ENCODE measurements at places on chromosomes 16 and 17.

- no peak for DNase-seq
These were observed 608.9 kb upstream of the SALL1 start for GRCh38 chr16:51759999-51760398.

GRCh38 chr16:17744921-17745572, 274.3 kb upstream of the XYLT1 start:
- DNase-seq = no peak

DNA sequence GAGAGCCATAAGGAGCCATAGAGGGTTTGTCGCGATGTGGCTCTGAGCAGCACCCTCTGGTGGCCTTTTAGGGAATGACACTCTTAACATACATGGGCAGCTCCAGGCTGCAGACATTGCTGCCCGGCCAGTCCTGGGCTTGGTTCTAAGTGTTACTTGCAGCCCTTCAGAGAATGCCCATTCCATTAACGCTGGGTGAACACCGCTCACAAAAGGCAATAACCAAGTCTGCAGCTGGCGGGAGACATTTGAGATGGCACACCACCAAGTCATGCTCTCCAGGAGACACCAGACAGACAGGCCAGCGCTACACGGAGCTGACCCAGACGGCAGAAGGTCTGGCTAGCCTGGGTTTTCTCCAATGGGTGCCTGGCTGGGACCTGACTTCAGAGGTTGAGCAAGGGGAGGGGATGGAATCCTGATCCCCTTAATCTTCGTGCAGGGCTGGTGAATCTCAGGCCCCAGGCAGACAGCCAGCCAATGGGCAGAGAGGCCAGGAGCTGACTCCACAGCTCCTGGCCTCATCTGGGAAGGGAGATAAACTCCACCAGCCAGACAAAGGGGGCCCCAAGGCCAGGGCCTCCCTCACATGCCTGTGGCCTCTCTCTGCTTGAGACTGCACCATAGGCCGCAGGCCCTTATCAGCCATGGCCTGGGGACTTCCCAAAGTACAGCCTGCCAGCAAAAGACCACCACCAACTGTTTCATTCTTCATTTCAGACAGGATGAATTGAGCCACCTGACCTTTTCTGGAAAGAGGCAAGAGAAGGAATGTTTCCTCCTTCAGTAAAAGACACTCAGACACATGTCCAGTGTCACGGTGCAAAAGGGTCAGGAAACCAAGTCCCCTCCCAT, 58.8 kb downstream of the ZDHHC7 start:
- DNase-seq = peak; percentile 67

- DNase-seq = peak; percentile 49
These were observed 31.4 kb upstream of the CDC42EP4 start for GRCh38 chr17:73343168-73343634.

- no peak for DNase-seq
These were observed 48.7 kb downstream of the WNT3 start for GRCh38 chr17:46769531-46770438.

DNA sequence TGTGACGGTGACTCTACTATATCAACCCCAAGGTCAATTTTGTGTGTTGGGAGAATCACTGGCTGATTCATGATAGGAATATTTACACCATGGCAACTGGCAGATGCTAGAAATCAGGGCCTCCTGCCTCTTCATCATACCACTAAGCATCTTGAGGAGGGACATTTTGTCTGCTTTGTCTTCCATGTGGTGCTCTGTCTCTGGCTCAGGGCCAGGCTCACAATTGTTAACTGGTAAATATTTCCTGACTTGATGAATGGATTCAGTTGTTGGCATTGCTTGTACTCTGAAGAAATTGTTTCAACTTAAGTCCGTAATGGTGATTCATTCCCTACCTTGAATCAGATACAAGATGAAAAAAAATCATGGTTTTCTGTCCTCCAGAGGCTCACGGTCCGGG, 292.7 kb downstream of the HAPSTR1 start:
- DNase-seq = no peak

DNA sequence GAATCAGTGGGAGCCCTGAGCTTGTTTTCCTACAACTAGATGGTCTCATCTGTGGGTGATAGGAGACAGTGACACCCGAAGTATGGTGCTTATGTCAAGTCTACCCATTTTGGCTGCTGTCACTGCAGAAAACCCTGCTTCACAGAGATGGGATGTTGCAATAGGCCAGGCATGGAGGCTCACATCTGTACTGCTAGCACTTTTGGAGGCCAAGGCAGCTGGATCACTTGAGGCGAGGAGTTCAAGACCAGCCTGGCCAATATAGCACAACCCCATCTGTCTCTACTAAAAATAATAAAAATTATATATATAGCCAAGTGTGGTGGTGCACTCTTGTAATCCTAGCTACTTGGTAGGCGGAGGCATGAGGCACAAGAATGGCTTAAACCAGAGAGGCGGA, 2.3 kb upstream of the HERPUD1 start:
- no peak for DNase-seq
